NCI-H2171 (cell line): ENCODE measurements at places on chromosomes 12 and 14.

DNA sequence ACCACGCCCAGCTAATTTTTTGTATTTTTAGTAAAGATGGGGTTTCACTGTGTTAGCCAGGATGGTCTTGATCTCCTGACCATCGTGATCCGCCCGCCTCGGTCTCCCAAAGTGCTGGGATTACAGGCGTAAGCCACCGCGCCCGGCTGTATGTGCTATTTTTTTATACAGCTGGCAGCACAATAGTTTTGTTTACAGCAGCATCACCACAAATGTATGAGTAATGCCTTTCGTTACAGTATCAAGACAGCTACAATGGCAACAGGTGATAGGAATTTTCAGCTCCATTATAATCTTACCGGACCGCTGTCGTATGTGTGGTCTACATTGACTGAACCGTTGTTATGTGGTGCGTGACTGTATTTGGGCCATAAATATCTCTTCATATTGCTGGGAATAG is 11.6 kb upstream of the MDM2 start:
- DNase-seq: no peak

- DNase-seq: no peak
Measured at GRCh38 chr12:92191061-92191460, 45.4 kb upstream of the BTG1 start.

GRCh38 chr14:62696331-62696924 is 348.8 kb downstream of the KCNH5 start:
- DNase-seq: no peak

- no peak for DNase-seq
Measured at GRCh38 chr14:102184316-102185035, 44.8 kb downstream of the WDR20 start.

- DNase-seq: no peak
Measured at GRCh38 chr14:89607453-89607852, 190.4 kb upstream of the FOXN3 start.
